ENCODE measurements at places on chromosomes 2 and 18.

DNA sequence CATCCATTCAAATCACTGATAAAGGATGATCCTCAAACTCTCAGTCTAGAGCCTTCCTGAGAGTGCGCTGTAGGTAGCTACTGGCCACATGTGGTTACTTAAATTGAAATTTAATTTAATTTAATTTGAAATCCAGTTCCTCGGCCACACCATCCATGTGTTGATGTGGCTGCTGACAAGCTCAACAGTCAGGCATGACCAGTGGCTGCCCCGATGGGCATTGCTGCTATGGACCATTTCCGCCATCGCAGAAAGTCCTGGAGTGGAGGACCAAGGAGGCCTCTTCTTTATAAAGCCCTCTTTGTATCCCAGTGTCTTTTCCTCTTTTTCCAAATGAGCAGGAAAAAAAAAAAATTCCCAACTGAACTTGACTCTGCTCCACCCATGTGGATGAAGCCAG is 100.6 kb downstream of the HDAC4 start:
- no peak for DNase-seq

GRCh38 chr2:105494683-105495425 is 96.0 kb upstream of the FHL2 start:
- no peak for DNase-seq

- DNase-seq = peak; percentile 55
Observed at GRCh38 chr2:196244966-196245365, 73.6 kb upstream of the STK17B start.

GRCh38 chr2:207792244-207792785 is 22.6 kb upstream of the FZD5 start:
- peak; percentile 79 for DNase-seq

DNA sequence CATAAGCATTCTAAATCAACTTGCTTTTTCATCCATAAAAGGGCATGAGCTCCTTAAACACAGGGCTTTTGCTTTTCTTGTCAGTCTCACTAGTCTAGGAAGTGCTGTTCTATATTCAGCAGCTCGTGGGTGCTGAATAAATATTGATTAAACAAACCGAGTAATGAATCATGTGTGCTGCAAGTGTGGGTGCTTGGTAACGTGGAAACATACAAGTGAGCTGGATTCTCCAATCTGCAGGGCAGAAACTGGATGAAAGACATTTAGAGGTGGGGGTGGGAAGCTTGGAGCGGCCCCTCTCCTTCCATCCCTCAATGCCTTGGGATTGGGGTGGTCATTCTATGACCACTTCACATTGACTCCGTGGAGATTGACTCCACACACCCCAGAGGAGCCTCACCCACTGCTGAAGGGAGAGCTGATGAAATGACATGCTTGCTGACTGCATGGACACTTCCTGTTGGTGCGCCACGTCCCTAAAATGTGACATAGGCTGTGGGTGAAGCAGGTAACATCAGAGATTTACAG is 114.6 kb downstream of the DOCK10 start:
- peak; percentile 26 for DNase-seq

- peak; percentile 87 for DNase-seq
Observed at GRCh38 chr2:160836755-160837154, 323.5 kb upstream of the TANK start.

DNA sequence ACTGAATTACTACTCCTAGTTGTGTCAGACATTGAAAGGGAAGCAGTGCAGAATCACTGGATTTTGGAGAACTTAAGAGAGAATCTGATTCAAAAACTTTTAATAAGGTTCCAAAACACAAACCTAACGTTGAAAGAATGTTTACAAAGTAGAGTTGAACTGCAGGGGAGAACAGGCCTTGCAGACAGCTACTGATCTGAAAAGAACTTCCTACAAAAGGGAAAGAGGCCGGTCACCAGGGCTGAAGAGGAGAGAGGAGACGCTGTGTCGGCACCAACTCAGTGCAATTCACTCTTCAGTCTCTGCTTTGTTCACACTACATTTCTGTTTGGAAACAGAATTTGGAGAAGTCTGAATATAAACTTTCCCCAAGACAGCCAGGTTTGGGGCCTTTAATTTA is 124.0 kb downstream of the GAREM1 start:
- DNase-seq = peak; percentile 37

DNA sequence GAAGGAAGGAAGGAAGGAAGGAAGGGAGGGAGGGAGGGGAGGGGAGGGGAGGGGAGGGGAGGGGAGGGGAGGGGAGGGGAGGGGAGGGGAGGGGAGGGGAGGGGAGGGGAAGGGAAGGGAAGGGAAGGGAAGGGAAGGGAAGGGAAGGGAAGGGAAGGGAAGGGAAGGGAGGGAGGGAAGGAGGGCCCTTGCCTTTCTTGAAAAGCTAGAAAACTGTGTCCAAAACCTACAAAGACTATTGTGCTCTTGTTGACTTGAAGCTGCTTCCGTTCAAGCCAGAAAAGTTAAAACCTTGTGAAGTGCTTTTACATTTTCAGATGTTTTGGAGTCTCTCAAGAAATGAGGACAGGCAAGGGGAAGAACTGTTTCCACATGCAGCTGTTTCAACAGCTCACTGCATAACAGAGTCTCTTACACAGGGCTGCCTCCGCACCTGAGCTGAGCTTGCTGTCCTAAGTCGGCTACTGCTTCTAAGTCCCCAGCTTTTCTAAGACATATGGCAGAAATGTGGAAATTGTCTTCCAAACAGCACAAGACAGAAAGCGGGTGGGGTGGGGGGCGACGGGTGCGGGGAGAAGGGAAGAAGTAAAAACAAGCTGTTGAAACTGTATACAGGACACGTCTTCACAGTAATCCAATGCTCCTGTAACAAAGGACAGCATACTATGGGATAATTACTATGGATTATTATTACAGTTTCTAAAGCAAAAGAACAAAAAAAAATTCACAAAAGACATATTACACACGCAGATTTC is 46.1 kb downstream of the BCL11A start:
- DNase-seq = no peak

DNA sequence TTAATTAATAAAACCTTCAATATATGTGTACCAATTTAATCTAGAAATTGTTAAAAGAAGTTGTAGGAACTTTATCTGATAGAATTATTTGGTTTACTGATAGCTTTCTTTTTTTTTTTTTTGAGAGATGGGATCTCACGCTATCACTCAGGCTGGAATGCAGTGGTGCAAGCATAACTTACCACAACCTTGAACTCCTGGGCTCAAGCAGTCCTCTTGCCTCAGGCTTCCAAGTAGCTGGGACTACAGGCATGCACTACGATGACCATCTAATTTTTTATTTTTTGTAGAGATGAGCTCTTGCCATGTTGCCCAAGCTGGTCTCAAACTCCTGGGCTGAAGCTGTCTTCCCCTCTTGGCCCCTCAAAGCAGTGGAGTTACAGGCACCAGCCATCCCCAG is 66.8 kb downstream of the CCDC138 start:
- DNase-seq = peak; percentile 12

DNA sequence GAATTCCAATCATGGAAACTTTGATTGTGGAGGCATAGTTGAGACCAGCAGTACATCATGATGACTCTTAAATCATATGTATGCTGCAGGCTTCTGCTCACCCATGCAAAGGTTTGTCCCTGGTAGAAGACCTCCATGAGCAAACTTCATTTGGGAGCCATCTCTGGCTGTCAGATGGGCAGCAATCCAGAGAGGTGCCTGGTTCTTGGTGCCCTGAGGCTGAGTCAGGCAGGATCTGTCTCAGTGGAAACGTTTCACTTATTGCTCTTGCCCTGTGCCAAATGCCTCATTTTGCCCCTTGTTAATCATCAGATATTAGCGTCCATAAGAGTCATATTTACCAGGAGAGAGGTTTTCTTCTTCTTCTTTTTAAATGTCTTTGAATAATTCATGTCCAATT is 151.5 kb upstream of the CELF4 start:
- DNase-seq = no peak

DNA sequence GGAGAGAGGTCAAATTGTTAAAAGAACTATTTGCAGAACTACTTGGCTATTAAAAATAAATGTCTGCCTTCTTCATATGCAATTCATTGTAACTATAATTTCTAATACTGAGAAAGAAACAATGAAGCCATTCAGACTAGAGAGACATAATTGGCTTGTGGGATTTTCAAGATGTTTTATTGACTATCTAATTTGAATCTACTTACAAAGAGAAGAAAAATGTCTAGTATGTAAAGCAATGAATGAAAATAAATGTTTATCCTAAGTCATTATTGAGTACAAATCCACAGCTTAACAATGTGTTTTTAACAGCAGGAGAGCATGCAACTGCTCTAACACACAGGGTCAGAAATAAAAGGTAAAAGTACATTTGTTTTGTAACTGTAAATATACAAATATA is 19.2 kb downstream of the RMP24 start:
- no peak for DNase-seq

DNA sequence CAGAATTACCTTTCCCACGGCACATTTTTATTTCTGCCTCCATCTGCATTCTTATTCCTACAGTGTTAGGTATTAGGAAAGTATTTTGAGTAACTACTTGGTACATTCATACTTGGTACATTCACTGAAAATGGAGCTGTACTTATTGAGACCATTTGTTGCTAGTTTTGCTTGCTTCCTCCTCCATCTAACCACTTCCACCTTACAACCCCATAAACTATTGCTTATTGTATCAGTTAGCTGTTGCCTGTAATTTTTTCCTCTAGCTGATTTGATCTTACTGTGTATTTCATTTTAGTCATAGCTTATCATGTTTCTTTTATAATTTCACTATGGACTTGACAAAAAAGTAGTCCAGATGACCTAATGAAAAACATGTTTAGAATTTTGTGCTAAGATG is 50.7 kb downstream of the AFTPH start:
- DNase-seq = no peak

GRCh38 chr2:53181759-53182158 is 585.8 kb upstream of the CHAC2 start:
- DNase-seq = no peak

GRCh38 chr2:190896477-190896876 is 15.9 kb downstream of the GLS start:
- no peak for DNase-seq

- no peak for DNase-seq
Observed at GRCh38 chr18:45108754-45109153, 428.1 kb downstream of the SETBP1 start.

GRCh38 chr2:59874361-59874760 is 679.1 kb downstream of the BCL11A start:
- no peak for DNase-seq

GRCh38 chr18:75053028-75053629 is 155.8 kb downstream of the PTGR3 start:
- DNase-seq = no peak

DNA sequence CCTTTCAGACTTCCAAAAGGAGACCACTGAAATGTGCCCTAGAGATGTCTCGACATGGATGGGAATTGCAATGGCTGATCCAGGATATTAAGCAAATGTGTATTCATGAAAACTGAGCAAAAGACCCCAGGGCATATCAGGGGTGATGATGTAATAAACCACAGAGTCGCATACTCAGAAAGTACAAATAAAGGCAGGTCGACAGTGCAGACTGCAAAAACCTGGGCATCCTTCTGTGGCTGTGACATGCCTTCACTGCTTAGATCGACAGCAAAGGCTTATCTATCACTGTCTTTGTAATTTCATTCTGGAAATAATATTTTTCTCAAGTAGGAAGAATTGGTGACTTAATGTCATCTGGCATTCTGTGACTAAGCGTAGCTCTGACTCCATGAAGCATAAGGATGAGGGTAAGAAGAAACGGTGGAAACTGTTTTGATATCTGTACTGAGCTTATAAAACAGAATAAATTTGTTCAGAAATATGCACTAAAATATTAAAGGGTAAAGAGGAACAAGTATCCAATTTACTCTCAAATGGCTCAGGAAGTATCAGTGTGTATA is 115.6 kb upstream of the NRP2 start:
- no peak for DNase-seq

GRCh38 chr2:174970092-174970491 is 35.1 kb downstream of the CHN1 start:
- no peak for DNase-seq

GRCh38 chr2:188474316-188474715 is 182.6 kb downstream of the GULP1 start:
- no peak for DNase-seq

DNA sequence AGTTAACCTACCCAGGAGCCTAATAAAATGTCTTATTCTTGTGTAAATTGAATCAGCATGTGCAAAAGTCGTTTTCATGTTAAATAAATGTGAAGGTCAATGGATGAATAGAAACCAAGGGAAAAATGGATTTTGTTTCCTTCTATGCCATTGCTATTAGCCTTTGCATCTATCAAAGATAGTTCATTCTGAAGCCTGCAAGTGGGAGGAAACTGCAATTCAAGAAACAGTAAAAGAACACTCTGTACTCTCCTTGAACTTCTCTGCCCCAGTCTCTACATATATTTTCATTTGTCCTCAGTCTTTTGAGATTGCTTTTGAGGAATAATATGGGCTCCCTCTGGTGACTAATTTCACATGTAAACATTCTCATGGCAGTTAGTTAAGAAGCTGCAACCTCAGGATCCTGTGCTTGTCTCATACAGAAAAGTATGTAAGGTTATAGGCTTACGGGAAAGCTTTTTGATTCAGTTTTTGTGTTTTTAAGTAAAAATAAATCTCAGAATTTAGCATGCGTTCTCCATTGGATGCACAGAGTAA is 1590.0 kb upstream of the LRRTM1 start:
- DNase-seq = peak; percentile 8

Measured in fibroblast of pulmonary artery (primary cell).